Activated CD8-positive, alpha-beta memory T cell treated with anti-CD3 and anti-CD28 coated beads for 48 hours (primary cell): ENCODE measurements at places on chromosomes 4 and X.

DNA sequence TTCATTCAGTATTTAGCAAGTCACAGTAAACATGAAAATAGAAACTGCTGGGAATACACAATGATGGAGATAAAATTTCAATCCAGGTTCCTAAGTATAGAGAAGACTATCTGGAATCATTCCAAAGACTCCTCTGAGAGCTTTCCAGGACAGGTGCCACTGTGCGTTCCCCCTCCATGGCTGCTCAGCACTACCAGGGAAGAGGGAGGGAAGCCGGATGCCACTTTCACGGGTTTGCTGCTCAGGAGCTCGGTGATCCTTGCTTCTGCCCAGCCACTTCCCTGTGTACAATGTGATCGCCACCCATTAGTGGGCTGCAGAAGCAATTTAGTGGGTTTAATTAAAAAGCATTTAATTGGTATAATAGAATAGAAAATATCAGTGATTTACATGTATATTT is 94.5 kb downstream of the FNIP2 start:
- DNase-seq, result no peak

GRCh38 chr4:92071587-92071986 is 232.2 kb upstream of the GRID2 start:
- no peak for DNase-seq

DNA sequence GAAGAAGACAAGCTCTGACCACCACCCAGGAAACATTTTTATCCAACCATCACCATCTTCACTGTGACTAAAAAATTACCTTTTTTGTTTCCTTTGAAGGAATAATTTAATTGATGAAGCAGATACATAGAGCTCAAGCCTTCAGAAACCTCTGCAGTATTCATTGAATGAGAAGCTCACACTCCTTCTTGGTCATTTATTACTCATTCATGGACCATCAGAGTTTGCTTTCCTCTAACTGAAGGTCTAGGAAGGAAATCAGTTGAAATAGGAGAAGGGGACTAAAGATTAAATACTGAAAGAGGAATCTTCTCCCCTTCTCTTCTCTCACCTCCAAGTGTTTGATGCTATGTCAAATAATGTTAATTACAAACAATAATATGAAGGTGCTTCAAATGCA is 290.6 kb upstream of the KLF3 start:
- DNase-seq, result no peak

DNA sequence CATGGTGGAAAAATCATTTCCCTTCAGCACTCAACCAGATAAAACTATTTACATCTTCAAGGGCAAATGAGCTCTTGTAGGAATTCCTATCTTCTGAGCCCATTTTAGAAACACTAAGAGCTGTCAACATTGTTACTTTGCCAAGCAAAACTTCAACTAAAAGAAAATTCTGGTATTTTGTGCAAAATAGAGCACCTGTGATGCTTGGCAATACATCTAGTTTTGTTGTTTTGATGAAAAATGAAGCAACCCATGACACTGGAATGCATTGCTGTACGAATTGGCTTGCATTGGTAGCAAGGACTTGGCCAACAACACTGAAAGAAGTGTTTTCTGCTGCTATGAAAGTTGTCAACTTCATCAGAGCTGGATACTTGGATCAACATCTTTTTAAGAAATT is 194.4 kb downstream of the COX18 start:
- DNase-seq, result no peak

GRCh38 chr4:147104768-147105167 is 159.1 kb upstream of the TTC29 start:
- DNase-seq, result no peak

DNA sequence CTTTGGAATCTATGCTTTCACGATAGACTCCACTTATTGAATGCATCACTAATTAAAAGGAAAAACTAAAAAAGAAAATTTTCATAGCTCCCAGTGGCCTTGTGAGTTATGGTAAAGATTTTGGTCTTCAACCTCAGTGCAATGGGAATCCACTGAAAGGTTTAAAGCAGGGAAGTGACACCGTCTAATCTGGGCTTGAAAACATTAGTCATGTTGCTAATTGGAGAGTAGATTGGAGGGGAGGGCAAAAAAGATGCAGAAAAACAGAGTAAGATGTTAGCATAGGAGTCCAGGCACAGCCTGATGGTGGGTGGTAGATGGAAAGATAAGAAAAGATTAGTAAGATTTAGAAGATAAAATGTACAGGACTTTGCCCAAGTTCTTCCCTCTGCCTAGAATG is 633.1 kb upstream of the FTHL17 start:
- DNase-seq, result no peak
